ENCODE measurements at places on chromosomes 5 and 9. TPM values are rescaled to one million over a fixed set of nuclear protein-coding genes. Genes with fewer than 3 reads are reported as not detected.

Gene C1QTNF2
- total RNA-seq = 2.3 TPM

Gene PCDHGA3
- 1.5 TPM for total RNA-seq

Gene ZBTB6
- total RNA-seq = 16.3 TPM

Gene CIZ1
- 21.3 TPM for total RNA-seq

Gene PCDHGB7
- total RNA-seq = 13.6 TPM

Gene QRFP
- total RNA-seq = not detected

Gene GADD45G
- total RNA-seq = 2.3 TPM

Gene SOWAHA
- 0.17 TPM for total RNA-seq

Gene CTXN3
- total RNA-seq = not detected

Gene FGF18
- total RNA-seq = 8.0 TPM
